ENCODE measurements at places on chromosomes 6 and 20.
A peak's percentile ranks its signal among the peaks of the same experiment; 100 is the strongest.

- DNase-seq, result peak; percentile 67
Observed at GRCh38 chr6:101392586-101393230, 800 bp upstream of the GRIK2 start.

- DNase-seq, result no peak
Observed at GRCh38 chr6:152295920-152296319, 341.2 kb downstream of the SYNE1 start.

- DNase-seq, result no peak
Observed at GRCh38 chr20:1955217-1955616, 38.6 kb downstream of the PDYN start.

GRCh38 chr6:169189686-169190085 lies 64.0 kb downstream of the THBS2 start:
- DNase-seq, result no peak

DNA sequence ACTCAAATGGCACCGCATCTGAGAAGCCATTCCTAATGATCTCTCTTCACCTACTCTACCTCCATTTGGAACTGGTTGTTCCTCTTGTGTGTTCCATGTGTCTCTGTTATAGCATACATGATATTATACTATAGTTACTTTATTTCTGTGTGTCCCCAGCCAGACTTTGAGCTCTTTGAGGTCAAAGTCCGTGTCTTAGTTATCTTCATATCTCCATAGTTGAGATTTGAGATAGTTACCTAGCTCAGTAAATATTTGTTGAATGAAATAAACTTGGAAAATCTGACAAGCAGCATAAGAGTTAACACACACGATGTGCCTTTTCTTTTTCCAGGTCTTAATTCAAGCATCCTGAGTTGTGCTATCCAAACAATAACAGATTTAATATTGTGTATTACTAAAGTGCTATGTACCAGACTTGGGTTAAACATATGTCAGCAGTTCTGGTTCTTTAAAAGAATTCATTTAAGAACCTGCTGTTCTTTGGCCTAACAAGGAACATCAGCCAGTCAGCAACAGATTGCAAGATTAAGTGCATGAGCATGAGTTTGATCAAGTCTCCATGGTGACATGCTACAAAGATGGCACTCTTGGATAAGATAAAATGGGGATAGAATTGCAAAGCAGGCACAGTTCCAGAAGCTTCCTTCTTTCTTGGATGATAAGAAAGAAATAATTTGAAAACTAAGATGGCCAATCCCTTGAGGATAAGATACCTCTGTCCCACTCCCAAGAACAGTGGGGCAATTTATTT lies 8.7 kb upstream of the TNFRSF21 start:
- no peak for DNase-seq

DNA sequence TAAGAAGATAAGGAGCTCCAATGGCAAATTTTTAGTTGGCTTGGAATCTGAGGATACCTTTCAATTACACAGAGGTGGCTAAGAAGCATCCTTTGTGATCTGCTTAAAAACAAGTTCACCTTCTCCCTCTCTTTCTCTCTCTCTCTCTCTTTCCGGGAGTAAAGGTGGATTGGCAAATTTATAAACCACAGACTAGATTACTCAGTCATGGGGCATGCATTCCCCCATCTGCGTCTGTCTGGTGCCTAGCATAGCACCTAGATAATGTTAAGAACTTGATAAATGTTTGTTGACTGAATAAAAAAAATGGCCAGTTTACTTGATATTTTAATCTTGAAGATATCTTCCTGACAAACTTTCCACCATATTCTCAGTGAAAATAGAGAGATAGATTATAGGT lies 312.3 kb downstream of the CDC5L start:
- no peak for DNase-seq

All from NCI-H2029 treated with DMSO at 0.1 percent for 48 hours (cell line).